Caudate nucleus (tissue), 63 donors: ENCODE measurements at places on chromosomes 7 and 10.

DNA sequence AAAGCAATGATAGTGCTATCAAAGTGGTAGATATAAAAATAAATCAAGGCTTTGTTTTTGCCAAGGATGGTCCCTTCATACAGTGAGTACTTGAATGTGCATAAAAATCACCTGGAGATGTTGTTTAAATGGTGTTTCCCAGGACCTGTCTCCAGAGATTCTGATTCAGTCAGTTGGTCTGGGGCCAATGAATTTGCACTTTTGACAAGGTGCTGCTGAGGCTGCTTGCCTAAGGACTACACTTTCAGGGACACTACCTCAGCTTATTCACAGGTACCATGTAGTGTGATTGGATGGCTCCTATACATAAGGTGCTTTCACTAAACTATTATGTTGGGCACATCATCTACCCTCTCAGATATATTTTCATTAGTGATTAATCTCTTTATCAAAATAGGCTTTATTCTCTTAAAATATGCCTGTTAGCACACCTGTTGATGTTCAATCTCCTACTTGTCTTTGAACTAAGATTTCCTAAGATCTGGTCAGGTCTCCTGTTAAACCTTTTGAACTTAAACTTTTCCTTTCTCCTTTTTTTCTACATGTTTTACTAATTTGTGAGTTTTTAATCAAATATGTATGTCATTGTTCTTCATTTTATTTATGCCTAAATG is 24.3 kb downstream of the CAPZA2 start:
- no peak for DNase-seq

DNA sequence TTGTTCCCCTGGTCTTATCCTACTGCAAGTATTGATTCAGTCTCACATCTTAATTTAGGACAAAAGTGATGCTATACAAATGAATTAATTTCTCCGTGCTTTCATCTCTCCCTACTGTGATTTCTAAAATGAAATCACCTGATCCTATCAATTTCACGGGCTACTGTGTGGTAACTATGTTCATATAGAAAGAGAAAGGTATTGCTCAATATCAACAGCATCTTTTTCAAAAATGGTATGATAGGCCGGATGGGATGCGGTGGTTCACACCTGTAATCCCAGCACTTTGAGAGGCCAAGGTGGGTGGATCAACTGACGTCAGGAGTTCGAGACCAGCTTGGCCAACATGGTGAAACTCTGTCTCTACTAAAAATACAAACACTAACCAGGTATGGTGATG is 71.2 kb downstream of the PIK3CG start:
- DNase-seq: no peak

GRCh38 chr10:110502851-110503301 is 5.2 kb downstream of the DUSP5 start:
- no peak for DNase-seq

DNA sequence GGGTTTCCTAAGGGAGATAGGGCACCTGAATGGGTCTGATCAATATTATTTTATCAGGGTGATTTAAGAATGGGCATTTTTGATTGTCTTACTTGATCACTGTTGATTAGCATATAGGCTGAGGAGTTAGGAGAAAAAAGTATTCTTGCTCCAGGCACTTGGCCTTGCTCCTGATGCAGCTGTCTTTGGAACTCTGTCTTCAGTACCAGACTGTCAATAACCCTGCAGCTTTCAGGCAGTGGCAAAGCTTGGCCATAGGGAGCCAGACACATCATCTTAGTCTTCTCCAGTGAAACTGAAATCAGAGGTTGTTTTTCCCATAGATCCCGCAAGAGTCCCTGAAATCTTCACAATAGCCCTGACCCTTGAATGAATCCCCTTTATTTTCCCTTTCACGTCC is 47.2 kb downstream of the EXOC4 start:
- no peak for DNase-seq

DNA sequence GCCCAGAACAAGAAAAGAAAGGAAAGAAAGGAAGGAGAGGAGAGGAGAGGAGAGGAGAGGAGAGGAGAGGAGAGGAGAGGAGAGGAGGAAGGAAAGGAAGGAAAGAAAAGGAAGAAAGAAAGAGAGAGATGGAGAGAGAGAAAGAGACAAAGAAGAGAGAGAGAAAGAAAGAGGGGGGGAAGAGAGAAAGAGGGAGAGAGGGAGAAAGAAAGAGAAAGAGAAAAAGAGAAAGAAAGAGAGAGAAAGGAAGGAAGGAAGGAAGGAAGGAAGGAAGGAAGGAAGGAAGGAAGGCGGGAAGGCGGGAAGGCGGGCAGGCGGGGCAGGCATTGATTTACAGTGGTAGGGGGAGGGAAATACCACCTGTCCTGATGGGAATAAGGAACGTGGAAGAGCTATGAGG is 92.7 kb downstream of the DNAJC1 start:
- no peak for DNase-seq

DNA sequence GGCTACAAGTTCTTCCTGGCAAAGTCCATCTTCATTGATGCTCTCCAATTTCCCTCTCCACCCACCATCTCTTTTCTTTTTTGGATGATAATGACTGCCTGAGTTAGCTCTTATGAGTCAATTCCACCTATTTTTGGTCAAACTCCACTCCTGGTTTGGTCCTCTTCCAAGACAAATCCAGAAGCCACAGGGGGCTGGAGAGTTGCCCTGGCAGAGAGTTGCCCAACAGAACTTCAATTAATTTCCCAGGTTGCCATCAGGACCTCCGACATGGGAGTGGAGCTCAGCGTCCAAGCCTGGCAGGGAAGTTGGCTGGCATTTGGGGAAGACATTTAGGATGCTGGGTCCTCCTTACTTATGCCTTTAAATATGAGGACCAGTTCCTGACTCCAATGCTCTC is 29.2 kb upstream of the KCNMA1 start:
- DNase-seq: no peak

DNA sequence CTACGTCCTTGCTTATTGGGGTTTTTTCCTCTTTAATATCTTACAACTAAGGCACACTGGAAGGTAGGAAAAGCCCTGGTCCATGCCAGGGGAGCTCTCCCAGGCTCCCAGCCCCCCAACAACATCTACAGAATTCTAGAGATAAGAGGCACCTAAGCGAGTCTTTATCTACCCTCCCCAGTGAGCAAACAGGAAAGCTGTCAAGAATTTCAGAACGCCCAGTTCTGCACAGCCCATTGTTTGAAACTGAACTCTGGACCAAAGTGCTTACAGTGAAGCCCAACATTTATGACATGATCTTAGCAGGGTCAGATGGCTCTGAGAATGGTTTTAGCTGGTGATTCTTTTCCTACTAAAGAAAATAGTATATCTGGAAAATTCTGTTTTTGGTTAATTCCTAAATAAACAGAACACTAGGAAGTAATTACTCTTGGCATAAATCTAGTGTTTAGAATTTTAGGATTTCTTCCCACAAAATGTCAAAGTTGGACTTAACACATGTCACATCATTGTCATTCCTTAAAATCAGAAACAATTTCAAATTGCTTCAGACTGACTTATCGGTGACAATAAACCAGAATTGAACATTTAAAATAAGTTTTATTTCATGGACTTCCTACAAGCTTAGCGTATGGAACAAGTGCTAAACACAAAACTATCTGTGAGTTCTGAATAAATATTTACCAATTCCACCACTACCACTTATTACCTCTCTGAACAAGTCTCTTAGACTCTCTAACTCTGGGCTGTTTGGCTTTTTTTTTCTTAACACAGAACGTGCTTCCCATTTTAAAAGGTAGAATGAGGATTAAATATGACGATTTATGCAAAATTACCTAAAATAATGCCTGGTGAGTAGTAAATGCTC is 31.3 kb upstream of the RNF32 start:
- DNase-seq: no peak

DNA sequence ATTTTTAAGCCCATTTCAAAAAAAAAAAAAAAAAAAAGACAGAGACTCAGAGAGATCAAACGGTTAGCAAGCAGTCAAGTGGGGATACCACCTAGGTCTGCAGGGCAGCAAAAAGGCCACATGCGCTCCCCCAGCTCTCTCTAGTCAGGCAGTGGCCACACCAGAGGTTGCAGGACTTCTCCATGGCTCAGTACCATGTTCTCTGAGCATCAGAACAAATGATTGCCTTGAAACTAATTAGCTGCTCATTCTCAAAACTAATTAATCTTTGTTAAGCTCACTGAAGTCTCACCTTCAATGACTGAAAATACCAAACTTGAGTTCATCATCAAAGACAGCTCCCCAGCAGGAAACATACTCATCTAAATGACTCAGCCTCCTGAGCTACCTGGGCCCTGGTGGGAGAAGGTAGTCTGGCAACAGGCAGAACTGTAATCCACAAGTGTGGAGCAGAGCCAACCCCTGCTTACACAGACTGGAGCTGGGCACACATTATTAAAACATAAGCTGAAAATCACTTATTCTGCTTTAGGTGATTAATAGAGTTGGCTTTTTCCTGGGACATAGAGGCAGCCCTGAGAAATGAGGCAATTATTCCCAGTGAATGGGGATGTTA is 319.6 kb downstream of the GRID1 start:
- no peak for DNase-seq

GRCh38 chr10:72239409-72239808 is 23.3 kb upstream of the ASCC1 start:
- DNase-seq: no peak

DNA sequence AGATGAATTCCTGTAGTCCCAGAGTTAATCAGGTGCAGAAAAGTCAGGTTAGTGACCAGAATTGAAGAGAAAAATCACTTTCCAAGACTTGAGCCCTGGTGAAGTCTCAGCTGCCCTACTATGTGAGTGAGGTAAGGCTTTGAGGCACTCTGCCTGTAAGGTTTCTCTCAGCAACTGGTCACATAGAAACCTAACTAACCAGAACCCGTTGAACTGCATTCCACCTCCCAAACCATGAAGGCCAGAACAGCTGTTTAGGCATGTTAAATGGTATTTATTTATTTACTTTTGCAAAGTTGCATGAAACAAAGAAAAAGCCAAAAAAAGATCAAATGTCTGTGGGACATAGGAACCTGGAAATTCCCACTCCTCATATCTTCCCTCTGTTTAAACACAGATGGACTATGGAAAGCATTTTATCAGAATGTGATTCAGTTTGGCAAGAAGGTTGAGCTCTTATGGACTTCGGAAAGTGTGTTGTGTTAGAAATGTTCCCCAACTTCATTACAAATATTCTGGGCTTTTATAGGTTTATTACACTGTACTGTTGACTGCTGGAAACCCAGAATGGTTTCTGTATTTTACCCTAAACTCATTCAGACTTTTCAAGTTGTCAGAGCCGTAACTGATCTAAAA is 12.8 kb upstream of the GPR85 start:
- no peak for DNase-seq

- DNase-seq: no peak
Observed at GRCh38 chr7:74032191-74032490, 4.2 kb downstream of the ELN start.

GRCh38 chr10:127926455-127926854 is 19.6 kb downstream of the PTPRE start:
- DNase-seq: no peak

GRCh38 chr7:110058401-110058800 is 1032.5 kb upstream of the LRRN3 start:
- DNase-seq: no peak

DNA sequence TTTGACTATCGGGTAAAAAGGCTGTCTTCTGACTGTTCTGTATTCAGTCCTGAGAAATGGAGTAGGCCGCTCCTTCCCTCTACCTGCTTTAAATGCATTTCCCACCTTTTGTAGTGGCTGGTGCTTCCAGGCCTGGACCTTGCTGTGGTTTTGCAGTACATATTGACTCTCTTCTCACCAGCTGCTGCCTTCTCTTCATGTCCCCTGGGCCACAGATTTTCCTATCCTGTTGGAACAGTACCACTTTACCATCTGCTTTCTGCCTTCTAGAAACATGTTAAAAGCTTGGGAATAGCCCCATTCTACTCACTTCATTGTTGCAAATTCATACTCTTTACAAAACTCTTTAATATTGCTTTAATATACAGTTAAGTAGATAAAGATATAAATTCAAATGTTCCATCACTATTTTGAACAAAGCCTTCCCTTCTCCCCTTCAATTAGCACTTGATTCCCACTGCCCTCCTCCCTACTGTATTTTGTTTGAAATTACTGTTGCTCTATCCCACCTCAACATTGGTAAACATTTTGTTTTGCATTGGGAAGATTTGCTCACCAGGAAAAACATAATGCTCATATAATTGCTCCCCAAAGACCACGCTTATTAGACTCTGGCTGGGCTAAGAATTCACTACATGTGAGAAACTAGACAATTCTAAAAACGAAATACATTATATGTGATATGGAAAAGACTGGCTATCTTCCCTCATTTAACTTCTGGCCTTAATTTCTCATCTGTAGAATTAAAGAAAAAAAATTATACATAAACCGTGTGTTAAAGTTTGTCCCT is 17.3 kb upstream of the SEMA3C start:
- DNase-seq: no peak

DNA sequence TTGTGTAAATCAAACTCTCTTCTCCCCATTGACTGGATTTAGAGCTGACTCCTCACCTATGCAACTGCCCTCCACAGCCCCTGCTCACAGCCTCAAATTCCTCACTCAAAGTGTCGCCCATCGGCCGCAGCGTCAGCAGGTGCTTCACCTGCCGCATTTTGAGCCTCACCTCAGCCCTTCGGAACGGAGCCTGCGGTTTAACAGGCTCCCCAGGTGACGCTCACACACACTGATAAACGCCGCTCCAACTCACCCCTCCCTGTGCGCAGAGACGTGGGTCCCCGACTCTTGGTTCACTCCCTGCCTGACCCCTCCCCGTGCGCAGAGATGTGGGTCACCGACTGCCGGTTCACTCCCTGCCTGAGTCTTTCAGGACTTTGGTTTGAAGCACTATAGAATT is 57.1 kb downstream of the CARD11 start:
- DNase-seq: no peak

DNA sequence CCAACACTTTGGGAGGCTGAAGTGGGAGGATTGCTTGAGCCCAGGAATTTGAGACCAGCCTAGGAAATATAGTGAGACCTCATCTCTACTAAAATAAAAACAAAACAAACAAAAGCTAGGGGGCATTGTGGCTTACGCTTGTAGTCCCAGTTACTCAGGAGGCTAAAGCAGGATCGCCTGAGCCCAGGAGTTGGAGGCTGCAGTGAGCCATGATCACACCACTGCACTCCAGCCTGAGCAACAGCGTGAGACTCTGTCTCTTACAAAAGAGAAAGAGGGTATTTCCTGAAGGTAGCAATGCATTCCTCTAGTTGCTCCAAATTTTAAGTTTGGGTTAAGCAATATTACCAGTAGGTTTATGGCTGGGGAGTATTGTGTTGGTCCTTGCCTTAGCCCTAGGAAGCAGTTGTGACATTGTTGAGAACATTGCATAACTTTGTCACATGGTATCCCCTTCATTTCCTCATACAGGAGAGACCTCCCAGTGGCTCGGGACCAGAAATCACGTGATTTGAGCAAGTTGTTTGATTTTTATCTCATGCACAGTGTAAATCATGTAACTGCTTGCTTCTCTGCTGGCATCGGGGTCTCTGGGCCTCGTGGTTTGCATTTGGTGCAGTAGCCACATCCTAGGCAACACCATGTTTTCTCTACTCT is 23.3 kb upstream of the SMARCD3 start:
- no peak for DNase-seq

GRCh38 chr10:66378117-66378876 is 547.5 kb upstream of the LRRTM3 start:
- no peak for DNase-seq

GRCh38 chr10:88045656-88046415 is 182.4 kb downstream of the PTEN start:
- DNase-seq: no peak

- DNase-seq: no peak
Observed at GRCh38 chr7:124497176-124497575, 268.4 kb downstream of the GPR37 start.
